Fibroblast of pulmonary artery (primary cell): ENCODE measurements at places on chromosomes 2 and 18.
A peak's percentile ranks its signal among the peaks of the same experiment; 100 is the strongest.

DNA sequence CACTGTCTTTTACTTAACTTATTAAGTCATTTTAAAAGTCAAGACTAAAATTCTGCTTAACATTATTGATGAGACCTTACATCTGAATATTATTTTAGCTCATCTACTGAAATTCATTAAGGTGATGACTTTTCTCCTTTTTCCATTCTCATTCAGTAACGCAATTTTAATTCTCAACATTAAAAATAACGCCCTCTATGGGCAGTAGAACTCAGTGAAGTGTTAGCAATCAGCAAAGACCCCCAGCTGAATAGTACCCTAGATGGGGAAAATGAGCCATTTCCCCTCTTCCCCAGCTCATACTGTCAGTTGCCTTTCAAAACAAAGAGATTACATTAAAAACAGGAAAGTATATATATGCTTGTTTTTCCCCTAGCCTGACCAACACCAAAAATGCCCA is 203.3 kb downstream of the NR4A2 start:
- DNase-seq = no peak

- no peak for DNase-seq
Observed at GRCh38 chr2:153766415-153766814, 105.3 kb upstream of the GALNT13 start.

DNA sequence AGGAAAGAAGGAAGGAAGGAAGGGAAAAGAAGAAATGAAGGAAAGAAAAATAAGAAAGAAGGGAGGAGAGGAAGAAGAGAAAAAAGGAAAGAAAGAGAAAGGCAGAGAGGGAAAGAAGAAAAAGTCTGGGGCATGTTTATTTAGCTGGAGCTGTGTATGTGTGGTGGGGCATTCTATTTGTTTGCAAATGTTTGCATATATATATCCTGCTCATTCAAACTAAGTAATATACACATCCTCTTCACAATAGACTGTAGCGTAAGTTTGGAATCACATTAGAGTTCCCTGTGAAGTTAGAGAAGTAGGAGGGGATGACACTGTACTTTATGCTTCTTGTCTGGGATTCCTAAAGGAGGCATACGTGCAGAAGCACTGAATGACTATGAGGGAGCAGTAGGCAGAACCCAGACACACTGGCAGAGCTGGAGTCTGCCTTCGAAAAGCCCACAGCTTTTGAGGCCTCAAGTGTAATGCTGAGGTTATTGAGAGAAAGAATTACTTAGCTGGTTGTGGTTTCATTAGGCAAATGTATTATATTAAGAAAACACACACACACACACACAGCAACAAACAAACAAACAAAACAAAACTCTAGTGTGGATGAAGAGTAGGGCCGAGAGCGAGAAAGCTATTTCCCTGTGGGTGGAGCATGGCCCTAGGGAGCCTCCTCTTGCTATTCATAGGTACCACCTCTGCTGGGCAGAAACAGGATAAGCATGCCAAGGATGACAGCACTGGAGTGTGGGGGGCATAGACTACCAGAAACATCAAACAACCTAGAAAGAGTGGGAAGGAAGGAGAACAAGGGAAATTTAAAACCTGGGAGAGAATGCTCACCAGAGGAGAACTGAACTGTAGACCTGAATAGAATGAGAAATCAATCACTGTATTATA is 905.1 kb upstream of the NXPH2 start:
- DNase-seq = no peak

GRCh38 chr18:47728921-47729320 is 201.5 kb downstream of the SMAD2 start:
- no peak for DNase-seq

GRCh38 chr2:142980246-142981068 is 103.0 kb downstream of the KYNU start:
- peak; percentile 70 for DNase-seq

- no peak for DNase-seq
Observed at GRCh38 chr2:62325398-62325797, 129.5 kb downstream of the B3GNT2 start.
